ENCODE measurements at places on chromosomes 1 and 21.
A peak's percentile ranks its signal among the peaks of the same experiment; 100 is the strongest.

GRCh38 chr1:121519042-121519755 lies 334.4 kb downstream of the SRGAP2C start:
- DNase-seq = peak; percentile 87
- H3K4me1 ChIP-seq = peaks cover 57% of the 10 kb centered on the region
- H3K4me3 ChIP-seq = peak overlapping the region; percentile 72
- peak overlapping the region; percentile 76 for H3K27ac ChIP-seq
- no peaks in the 10 kb centered on the region for H3K27me3 ChIP-seq

- H3K4me1 ChIP-seq = peaks cover 37% of the 10 kb centered on the region
- DNase-seq = peak; percentile 50
- no peaks in the 10 kb centered on the region for H3K27me3 ChIP-seq
- peak overlapping the region; percentile 98 for H3K27ac ChIP-seq
- H3K36me3 ChIP-seq = peaks cover 1% of the 10 kb centered on the region
Observed at GRCh38 chr1:15833069-15833679, 14.3 kb upstream of the SPEN start.

GRCh38 chr21:25959799-25960198 lies 210.8 kb downstream of the APP start:
- H3K4me3 ChIP-seq = no peak overlapping the region
- H3K36me3 ChIP-seq = peaks cover 3% of the 10 kb centered on the region
- DNase-seq = no peak
- H3K27me3 ChIP-seq = no peaks in the 10 kb centered on the region
- H3K27ac ChIP-seq = no peak overlapping the region

DNA sequence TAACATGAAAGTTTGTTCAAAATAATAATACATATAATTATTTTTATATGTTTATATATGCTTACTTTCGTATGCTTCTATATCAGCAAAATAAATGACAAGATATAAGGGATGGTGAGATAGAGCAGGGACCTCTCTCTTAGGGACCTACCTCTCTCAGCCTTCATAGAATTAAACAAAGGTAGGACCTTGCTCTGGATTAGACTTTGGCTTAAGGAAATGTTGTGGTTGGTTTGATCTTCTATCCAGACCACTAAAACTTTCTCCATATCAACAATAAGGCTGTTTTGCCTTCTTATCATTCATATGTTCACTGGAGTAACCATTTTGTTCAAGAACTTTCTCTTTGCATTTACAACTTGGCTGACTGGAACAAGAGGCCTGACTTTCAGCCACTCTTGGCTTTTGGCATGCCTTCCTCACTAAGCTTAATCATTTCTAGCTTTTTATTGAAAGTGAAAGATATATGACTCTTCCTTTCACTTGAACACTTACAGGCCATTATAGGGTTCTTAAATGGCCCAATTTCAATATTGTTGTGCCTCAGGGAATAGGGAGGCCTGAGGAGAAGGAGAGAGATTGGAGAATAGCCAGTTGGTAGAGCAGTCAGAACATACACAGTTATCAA lies 14.4 kb downstream of the FRRS1 start:
- no peak overlapping the region for H3K27ac ChIP-seq
- peaks cover 2% of the 10 kb centered on the region for H3K36me3 ChIP-seq
- H3K27me3 ChIP-seq = peaks cover 9% of the 10 kb centered on the region

GRCh38 chr1:156421062-156421938 lies 52.3 kb downstream of the RHBG start:
- H3K27me3 ChIP-seq = peaks cover 93% of the 10 kb centered on the region
- H3K4me3 ChIP-seq = peak overlapping the region; percentile 95
- peaks cover 29% of the 10 kb centered on the region for H3K4me1 ChIP-seq
- no peaks in the 10 kb centered on the region for H3K36me3 ChIP-seq

- peaks cover 2% of the 10 kb centered on the region for H3K36me3 ChIP-seq
- peaks cover 58% of the 10 kb centered on the region for H3K4me1 ChIP-seq
- no peaks in the 10 kb centered on the region for H3K27me3 ChIP-seq
- DNase-seq = no peak
Observed at GRCh38 chr21:33296156-33296555, 28.6 kb upstream of the IFNAR1 start.

- peaks cover 36% of the 10 kb centered on the region for H3K4me1 ChIP-seq
- peak overlapping the region; percentile 98 for H3K27ac ChIP-seq
- peak; percentile 56 for DNase-seq
- no peaks in the 10 kb centered on the region for H3K27me3 ChIP-seq
- peaks cover 16% of the 10 kb centered on the region for H3K36me3 ChIP-seq
- H3K4me3 ChIP-seq = peak overlapping the region; percentile 46
Observed at GRCh38 chr1:158998781-158999161, 10.9 kb upstream of the IFI16 start.
